Cardiac fibroblast (primary cell): ENCODE measurements at places on chromosomes 2 and 18.

GRCh38 chr18:27921904-27922751, 254.8 kb downstream of the CDH2 start:
- peak; percentile 66 for DNase-seq

DNA sequence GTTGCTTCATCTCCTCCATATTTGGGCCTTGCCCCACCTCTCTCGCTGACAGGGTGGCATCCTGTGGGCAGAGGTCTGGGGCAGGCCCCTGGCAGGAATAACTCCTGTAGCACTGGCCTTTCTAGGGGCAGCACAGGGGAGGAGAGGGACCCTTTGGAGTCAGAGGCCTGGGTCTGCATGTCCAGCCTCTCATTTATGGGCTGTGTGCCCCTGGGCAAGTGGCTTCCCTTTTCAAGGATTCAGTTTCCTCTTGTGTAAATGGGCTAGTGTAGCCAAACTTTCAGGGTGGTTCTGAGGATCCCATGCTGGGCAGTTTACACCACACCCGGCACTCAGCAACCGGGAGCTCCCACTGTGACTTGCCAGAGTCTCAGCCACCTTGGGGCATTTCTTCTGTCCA, 23.4 kb downstream of the ADRA2B start:
- DNase-seq = no peak

GRCh38 chr2:197028230-197028629, 101.7 kb upstream of the PGAP1 start:
- DNase-seq = peak; percentile 86

- no peak for DNase-seq
Measured at GRCh38 chr2:106577255-106577651, 90.1 kb downstream of the CD8B2 start.

- no peak for DNase-seq
Measured at GRCh38 chr2:164910101-164910899, 45.0 kb downstream of the SLC38A11 start.

- no peak for DNase-seq
Measured at GRCh38 chr18:57143265-57143664, 3.6 kb upstream of the BOD1L2 start.

GRCh38 chr2:189439342-189439741, 1.9 kb upstream of the WDR75 start:
- DNase-seq = no peak

GRCh38 chr2:43171789-43172188, 54.6 kb downstream of the ZFP36L2 start:
- peak; percentile 49 for DNase-seq

- DNase-seq = peak; percentile 83
Measured at GRCh38 chr2:48530033-48530811, at the start of gene STON1. Gene STON1, plus strand, starts transcription at chr2:48530154. Its CDS starts 50,480 bp downstream, at chr2:48580634.

GRCh38 chr18:13217466-13217961, 1.0 kb upstream of the LDLRAD4 start:
- peak; percentile 16 for DNase-seq

GRCh38 chr18:55477499-55477859, 110.5 kb downstream of the TCF4 start:
- DNase-seq = peak; percentile 72

DNA sequence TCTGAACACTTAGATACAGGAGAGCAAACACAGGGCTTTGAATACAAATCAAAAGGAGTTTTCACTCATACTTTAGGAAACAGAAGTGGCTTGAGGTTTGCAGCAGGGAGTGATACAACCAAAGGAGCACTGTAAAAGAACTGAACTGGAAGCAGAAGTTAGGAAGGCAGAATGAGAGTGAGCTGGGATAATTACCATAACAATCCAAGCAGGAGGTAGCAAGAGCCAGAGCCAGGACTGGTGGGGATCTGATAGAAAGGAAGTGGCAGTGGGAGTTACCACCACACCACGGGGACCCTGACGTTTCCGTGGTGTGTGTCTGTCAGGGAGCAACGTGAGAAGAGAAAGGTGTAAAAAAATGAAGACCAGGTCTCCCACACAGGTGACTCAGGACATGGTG, 81.3 kb upstream of the EPB41L3 start:
- no peak for DNase-seq

- DNase-seq = peak; percentile 37
Measured at GRCh38 chr2:12718015-12718671, 1.4 kb downstream of the TRIB2 start.

- peak; percentile 87 for DNase-seq
Measured at GRCh38 chr2:197972061-197972460, 167.7 kb downstream of the PLCL1 start.

DNA sequence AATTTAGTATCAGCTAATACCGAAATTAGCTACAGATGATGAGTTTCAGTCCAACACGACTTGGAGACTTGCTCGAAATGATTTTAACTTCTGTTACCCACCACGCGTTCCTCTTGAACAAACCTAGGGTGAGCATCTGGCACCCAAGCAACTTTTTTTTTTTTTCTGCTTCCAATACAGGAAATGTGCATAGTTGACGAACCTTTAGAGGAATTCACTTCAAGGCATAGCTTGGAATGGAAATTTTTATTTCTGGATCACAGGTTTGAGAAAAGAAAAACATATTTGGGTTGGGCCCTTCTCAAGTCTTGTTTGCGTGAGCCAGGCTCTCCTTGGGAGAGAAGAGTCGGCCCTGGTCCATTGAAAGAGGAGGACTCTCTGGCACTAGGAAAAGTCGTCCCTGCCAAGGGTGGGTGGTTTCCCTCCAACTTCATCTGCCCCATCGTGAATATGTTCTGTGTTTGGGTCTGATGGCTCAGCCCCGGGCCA, 37.4 kb upstream of the RPL31 start:
- no peak for DNase-seq

- DNase-seq = no peak
Measured at GRCh38 chr2:32905270-32905669, 41.5 kb upstream of the LTBP1 start.
